ENCODE measurements at places on chromosomes 7 and 10.
A peak's percentile ranks its signal among the peaks of the same experiment; 100 is the strongest.

DNA sequence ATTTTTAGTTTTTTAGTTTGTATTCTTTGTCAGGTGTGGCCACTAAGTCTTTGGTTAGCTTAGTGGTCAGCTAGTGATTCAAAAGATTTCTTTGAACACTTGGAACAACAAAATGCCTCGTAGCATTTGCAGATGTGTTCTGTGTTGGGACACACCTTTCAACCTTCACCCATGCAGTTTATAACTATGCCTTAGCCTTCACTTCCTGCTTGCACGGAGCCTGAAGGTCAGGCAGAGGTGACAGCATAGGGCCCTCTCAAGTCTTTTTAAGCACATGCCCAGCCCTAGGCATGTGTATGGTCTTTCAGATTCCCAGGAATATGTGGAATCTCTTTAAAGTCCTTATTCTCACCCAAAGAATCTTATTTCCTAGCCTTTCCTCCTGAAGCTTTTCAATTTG lies 17.6 kb downstream of the PLAC9 start:
- no peak for DNase-seq

- no peak for DNase-seq
These were observed 1.5 kb downstream of the GARIN1A start for GRCh38 chr7:128673571-128673970.

DNA sequence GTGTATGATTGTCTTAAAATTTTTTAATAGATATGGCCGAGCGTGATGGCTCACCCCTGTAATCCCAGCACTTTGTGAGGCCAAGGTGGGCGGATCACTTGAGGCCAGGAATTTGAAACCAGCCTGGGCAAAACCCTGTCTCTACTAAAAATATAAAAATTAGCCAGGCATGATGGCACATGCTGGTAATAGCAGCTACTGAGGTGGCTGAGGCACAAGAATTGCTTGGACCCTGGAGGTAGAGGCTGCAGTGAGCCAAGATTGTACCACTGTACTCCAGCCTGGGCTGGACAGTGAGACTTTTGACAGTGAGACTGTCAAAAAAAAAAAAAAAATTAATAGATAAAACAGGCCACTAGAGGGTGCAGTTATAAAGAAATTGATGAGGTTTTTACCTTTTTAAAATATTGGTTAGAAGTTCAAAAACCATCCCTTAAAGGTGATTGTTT lies 20.5 kb downstream of the NOM1 start:
- DNase-seq = no peak

DNA sequence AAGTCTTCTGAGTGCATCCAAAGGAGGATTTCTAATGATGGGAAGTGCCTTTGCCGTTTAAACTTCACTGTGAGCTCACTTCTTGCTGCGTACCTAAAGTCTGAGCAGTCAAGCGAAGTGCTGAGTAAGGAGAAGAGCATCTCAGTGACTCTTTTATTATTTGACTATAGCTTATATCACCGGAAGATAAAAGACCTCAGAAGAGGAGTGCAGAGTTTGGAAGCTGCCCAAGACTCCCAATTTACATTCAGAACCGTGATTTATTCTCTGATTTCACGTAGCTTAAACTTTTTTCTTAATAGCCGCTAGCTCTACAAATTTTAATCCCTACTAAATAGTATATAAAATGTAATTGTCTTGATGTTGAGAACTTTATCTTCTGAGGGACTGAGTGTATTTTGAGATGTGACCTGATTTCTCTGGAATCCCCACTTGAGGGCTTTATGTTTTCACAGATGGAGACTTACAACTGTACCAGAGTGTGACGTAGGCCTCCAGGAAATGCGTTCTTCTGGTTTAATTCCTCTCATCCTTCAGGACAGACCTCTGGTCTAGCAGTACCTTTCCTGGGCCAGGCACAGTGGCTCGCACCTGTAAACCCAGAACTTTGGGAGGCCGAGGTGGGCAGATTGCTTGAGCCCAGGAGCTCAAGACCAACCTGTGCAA lies 51.1 kb downstream of the CAMK1D start:
- no peak for DNase-seq

- no peak for DNase-seq
These were observed 14.8 kb upstream of the ZMIZ2 start for GRCh38 chr7:44733708-44734481.

- no peak for DNase-seq
These were observed 489.0 kb upstream of the AUTS2 start for GRCh38 chr7:69109246-69109645.

GRCh38 chr10:52313933-52314821 lies at the start of gene DKK1:
Gene DKK1 (plus strand): TSS chr10:52314281. CDS start chr10:52314435, 154 bp downstream.
- DNase-seq = peak; percentile 75

- DNase-seq = no peak
These were observed 40.0 kb upstream of the PFKFB3 start for GRCh38 chr10:6162589-6163356.

DNA sequence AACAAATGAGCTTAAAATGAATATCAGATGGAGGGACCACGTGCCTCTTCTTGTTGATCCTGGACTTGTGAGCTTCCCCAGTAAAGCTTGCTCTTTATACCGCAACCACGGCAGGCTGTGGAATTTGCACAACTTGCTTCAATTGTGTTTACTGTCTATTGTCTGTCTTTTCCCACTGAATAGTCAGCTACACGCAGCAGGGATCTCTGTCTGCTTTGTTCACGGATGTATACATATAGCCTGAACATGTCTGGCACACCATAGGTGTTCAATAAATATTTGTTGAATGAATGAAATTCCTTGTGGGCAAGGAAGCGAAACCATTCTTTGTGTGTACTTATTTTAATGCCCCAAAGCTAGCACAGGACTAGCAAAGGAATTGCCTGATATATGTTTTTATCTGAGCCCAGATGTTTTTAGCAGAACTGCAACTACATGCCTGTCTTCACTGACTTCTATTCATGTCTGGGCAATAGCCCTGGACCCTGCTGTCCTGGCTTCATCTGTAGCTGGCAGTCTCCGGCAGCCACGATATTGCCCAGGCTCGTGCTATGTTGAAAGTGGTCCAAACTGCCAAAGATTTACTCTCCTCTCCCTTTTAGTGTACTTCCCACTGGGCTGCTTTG lies 29.9 kb upstream of the IFRD1 start:
- DNase-seq = no peak

DNA sequence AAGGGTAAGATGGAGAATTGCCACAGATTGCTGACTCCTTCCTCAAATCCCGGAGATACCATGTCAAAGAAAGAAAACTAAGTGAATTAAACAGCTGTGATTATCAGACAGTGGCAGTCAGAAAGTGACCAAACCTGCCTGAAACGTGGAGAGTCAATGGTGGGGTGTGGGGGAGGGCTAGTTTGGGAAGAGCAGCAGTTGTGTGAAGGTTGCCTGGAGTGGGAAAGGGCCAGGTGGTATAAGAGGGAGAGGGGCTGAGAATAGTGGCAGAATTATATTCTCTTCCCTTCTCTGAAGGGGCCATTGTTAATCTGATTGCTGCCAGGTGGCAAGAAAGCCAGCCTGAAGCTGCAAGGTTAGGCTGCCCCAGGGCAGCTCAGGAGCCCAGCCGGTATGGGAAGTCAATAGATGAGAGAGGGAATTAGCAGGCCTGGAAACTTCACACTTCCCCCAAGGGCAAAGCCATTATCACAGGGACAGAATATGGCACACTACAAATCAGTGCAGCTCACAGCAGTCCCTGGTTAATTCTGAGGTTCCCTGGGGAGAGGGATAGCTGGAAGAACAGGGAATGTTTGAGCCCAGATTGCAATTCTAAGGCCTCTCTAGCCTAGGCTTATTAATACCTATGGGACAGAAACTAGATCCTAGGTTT lies 83.9 kb upstream of the ITGB1 start:
- DNase-seq = no peak

- DNase-seq = no peak
These were observed 715.3 kb downstream of the CNTNAP2 start for GRCh38 chr7:146831875-146832274.

DNA sequence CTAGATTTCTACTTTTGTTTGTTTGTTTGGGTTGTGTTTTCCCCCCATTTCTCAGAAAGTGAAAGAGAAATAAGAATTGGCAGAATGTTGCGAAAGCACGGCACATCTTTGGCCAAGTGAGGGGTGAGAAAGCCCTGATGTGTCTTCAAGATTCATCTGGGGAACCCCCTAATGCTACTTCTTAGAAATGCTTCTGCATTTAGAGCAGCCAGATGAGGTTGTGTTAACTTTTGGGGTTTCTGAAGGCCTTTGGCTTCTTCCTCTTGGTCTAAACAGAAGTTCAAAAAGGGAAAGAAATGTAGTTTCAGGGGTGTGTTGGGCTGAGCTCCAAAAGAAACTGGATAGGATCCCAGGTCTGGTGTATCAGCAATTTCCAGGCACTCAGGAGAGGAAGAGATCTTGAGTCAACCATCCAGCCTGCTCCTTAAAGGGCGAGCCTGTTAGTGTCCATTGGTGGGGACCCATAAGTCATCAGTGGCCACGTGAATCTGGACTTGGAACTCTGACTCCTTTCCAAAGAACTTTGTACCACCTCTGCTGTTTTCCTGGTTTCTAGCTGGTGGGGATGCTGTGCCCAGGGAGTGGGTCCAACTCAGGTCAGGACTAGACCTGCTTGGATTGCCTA lies 6.5 kb downstream of the DUSP5 start:
- no peak for DNase-seq

- DNase-seq = peak; percentile 36
These were observed 21.0 kb downstream of the LRRC17 start for GRCh38 chr7:102933763-102934162.

- no peak for DNase-seq
These were observed 29.1 kb downstream of the FAS start for GRCh38 chr10:89019569-89020327.

Measured in right kidney (tissue), 9 donors.